ENCODE measurements at places on chromosomes 2 and 18.
A peak's percentile ranks its signal among the peaks of the same experiment; 100 is the strongest.

GRCh38 chr2:71850306-71850801, 297.3 kb downstream of the CYP26B1 start:
- DNase-seq, result no peak

DNA sequence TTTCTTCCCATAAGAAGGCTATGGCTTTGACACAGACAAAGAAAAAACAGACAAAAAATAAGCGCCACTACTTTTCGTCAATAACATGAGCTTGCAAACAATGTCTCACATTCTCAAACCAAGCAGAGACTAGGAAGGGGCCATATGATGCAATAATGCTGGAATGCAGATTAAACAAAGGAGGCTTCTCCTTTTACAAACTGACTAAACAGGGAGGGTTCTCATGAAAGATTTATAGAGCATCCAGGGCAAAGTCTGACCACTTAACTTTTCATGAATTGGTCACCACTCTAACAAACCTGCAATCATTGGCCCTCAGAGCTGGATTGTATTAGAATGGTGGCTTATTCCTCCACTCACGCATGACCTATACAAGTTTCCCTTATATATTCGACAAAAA, 663.3 kb upstream of the CHAC2 start:
- no peak for DNase-seq

GRCh38 chr2:228786901-228787300, 484.2 kb downstream of the PID1 start:
- DNase-seq, result no peak

DNA sequence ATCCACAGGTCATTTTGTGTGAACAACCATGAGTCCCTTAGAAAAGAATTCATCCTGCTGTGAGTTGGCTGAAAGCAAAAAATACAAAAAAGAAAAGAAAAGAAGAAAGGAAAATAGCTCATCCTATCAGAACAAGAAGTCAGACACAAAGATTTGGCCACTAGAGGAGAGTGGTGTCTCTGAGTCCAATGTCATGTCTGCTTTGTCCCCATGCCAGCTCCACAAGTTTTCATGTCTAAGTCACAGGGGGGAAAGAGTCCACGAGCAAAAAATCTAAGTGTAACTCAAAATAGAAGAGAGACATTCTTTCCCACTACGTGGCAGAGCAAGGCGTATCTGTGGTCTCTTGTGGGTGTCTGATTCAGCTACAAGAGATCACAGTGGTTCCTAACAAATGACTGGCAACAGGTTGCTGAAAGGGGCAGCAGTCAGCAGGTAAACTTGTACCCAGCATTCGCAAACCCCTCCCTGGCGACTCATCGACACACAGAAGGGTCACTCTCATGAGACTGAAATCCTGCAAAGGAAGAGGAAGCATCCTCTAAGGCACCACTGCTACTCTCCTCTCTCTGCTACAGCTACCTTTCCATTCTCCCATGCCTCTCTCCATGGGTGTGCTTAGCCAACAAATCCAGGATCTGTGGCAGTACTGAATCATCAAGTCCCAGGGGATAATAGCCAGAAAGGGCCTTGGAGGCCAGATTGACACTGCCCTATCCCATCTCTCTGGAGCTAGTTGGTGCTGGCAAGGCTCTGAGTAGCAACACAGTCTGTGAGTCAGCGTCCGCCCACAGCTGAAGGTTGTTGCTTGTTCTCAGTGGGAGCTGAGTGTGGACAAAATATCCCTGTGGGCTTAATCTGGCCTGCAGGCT, 123.0 kb upstream of the SLC39A10 start:
- peak; percentile 35 for DNase-seq

DNA sequence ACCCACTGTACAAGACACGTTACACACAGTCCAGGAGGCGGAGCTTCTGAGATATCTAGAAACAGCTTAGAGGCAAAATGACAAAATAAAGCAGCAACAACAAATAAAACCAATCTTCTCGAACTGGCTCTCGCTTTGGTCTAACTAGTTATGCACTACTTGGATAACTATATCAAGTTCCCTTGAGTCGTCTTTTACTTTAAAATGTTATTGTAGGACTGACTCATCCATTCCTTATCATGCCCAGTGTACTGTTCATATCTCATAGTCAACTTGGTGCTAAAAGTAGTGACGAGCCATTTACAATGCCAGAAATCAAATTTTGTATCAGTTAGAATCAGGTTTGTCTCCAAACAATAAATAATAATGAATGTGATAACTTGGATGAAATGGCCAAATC, 102.5 kb upstream of the SLC35G4 start:
- DNase-seq, result no peak

DNA sequence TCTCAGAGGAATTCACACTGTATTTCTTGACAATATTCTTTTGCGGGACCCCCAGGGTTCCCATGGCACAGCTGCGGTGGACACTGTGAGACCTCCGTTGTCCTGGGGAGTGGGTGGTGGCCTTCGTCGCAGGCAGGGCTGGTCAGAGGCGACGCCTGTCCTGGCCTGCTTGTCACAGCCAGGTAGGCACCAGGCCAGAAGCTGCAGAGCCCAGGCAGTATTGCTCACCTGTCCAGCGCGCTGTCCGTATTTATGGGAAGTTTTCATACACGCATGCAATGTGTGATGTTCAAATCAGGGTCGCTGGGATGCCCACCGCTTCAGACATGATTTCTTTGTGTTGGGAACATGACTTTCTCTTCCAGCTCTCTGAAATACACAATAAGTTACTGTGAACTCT, 126.6 kb downstream of the RTP5 start:
- no peak for DNase-seq

DNA sequence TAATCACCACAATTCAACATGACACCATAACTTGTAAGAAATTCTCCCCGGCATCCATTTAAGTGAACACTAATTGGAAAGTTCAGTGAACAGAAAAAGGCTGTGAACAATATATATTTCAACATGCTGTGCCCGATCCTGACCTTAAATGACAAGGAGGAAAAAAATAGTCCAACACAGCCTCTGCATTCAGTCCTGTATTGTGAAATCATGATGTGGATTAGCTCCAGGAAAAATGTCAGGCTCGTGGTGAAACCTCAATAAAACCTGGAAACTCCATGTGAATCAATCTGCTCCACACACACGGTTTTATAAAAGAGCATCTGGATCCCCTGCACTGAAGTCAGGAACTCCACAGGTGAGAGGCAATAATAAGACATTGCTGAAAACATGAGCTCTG, 145.4 kb upstream of the SPOPL start:
- DNase-seq, result no peak

- DNase-seq, result no peak
Measured at GRCh38 chr2:63865159-63865799, 23.6 kb downstream of the UGP2 start.

DNA sequence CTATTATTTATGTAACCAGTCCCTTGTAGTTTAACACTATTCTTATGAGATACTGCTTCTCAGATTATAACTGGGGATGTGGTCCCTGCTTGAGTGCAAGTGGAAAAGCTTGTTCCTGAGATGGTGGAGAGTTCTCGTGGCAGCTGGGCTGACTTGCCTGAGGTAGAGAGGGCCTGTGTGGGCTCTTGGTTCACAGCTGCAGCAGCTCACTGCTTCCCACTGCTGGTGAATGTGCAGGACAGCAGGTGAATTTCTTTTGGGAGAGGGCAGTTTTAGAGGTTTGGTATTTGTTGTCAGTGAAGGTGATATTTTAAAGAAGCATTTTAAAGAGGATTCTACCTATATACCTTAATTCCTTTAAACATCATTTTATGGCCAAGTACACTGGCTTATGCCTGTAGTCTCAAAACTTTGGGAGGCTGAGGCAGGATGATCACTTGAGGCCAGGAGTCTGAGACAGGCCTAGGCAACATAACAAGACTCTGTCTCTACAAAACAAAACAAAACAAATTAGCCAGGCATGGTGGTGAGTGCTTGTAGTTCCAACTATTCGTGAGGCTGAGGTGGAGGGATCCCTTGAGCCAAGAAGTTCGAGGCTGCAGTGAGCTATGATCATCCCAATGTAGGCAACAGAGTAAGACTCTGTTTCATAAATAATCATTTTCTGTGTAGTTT, 94.8 kb downstream of the MTA3 start:
- DNase-seq, result peak; percentile 67

DNA sequence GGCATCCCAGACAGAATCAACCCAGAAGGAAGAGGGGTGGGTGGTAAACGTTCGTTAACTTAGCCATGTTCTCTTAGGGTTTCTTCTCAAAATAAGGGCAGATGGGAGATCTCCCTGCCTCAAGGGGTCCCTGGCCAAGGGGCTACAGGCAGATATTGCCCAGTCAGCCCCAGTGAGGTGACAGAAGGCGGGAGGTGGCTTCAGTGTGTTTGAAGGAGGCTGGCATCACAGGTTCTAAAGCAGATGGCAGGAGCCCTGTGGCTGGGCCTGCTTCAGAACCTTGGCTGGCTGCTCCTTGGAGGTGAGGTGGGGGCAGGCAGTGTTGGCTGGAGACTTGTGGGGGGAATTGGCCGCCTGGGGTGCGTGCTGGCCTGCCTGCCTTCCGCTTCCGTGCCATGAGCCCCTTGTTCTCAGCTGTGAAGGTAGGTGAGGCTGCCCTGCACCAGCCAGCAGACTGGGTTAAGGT, 23.5 kb downstream of the HPCAL1 start:
- DNase-seq, result no peak

DNA sequence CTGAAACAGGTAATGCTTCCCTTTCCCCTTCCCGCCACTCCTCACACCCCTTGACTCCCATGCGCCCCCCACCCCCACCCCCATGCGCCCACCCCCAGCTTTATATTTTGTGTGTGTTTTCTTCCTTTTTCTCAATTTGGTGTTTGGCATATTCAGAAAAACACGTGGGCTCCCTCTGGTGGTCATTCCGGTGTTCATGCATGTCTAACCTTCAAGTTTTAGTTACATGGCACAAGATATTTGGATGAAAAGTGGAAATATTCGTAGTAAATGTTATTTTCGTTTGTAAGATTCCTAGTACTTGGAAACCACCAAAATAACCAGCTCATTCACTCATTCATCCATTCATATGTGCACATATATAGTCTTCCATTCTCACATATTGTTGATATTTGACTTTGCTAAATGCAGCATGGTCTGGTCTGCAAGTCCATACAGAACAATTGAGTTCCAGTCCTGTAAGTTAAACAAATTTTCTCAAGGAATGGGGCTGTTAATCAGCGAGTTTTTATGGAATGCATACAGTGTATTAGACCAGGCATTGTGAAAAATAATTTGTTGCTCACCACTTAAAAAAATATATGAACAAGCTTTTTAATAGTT, 143.6 kb upstream of the MAP3K20 start:
- peak; percentile 47 for DNase-seq

DNA sequence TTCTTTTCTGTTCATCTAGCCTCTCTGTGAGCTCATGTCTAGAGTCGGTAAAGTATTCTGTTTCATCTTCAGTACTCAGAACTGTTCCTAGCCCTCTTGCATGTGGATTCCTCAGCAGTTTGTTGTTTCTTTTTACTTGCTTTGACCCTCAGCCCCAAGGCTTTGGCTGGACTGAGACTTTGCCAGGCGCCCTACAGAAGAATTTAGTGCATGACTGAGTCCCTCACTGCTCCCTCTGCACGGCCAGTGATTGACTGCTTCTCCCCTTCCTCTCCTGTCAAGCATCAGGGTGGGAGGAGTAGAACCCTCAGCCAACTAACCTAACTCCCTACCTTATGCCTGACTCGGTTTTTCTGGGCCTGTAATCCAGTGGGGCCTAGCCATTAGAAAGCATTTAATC, 109.8 kb downstream of the ESCO1 start:
- DNase-seq, result no peak

DNA sequence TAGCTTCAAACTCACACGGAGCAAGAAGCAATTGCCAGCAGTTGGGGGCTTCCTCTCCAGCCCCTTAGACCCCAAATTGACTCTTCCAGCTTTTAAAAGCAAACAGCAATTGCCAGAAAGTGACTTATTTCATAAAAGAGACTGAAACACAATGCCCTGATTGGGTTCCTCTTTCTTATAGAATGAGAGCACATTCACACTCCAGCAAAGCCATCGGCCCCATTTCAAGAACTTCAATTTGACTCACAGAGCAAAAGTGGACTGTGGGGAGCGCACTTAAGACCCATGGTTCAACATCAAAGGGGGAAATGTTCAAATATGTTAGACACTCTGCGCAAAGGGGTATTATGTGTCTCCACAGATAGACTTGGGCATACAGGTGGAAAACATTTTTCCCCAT, 484.7 kb downstream of the BCL11A start:
- no peak for DNase-seq

- DNase-seq, result no peak
Measured at GRCh38 chr2:10524341-10524740, 76.2 kb upstream of the ODC1 start.

GRCh38 chr18:57850063-57850462, 46.9 kb upstream of the ATP8B1 start:
- no peak for DNase-seq
